ENCODE measurements at places on chromosomes 4 and X.

DNA sequence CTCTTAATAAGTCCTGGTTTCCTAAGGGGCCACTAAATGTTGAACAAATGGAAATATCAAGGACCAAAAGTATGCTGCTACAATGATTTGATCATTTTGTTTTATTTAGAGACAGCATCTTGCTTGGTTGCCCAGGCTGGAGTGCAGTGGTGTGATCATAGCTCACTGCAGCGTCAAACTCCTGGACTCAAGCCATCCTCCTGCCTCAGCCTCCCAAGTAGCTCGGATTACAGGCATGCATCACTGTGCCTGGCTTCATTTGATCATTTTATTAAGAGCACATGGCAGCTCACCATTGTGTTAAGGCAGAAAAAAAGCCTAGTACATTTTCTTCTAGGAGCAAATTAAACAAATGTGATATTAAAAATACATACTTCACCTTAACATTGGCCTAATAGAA, 52.7 kb downstream of the DCLK2 start:
- no peak for DNase-seq

- DNase-seq, result no peak
These were observed 1.9 kb upstream of the CITED1 start for GRCh38 chrX:72307646-72308051.

- peak; percentile 8 for DNase-seq
These were observed 27.1 kb downstream of the CFAP299 start for GRCh38 chr4:80362578-80363181.

- DNase-seq, result no peak
These were observed 75.1 kb upstream of the CXorf66 start for GRCh38 chrX:140040386-140040785.

DNA sequence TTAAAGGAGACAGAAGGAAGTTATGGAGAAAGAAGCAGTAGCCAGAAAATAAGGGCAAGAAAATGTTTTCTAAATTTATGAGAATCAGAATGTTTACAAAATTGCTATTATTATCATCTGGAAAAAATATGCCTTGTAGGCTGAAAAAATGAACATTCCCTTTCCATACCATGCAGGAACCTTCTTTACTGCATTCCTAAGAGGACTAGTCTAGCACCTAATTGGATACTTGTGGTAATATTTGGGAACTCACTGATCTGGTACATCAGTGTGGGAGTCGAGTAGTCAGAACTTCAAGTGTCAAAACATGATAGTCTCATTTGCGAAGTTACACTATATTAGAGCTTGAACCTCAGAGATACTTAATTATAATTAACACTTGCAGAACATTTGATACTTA, 51.9 kb downstream of the TET2 start:
- DNase-seq, result no peak

GRCh38 chr4:168724686-168725411, 228.0 kb downstream of the PALLD start:
- DNase-seq, result no peak

- peak; percentile 2 for DNase-seq
These were observed 53.1 kb downstream of the ATXN3L start for GRCh38 chrX:13266641-13267345.

GRCh38 chr4:139304920-139305319, 2.6 kb upstream of the NDUFC1 start:
- no peak for DNase-seq

DNA sequence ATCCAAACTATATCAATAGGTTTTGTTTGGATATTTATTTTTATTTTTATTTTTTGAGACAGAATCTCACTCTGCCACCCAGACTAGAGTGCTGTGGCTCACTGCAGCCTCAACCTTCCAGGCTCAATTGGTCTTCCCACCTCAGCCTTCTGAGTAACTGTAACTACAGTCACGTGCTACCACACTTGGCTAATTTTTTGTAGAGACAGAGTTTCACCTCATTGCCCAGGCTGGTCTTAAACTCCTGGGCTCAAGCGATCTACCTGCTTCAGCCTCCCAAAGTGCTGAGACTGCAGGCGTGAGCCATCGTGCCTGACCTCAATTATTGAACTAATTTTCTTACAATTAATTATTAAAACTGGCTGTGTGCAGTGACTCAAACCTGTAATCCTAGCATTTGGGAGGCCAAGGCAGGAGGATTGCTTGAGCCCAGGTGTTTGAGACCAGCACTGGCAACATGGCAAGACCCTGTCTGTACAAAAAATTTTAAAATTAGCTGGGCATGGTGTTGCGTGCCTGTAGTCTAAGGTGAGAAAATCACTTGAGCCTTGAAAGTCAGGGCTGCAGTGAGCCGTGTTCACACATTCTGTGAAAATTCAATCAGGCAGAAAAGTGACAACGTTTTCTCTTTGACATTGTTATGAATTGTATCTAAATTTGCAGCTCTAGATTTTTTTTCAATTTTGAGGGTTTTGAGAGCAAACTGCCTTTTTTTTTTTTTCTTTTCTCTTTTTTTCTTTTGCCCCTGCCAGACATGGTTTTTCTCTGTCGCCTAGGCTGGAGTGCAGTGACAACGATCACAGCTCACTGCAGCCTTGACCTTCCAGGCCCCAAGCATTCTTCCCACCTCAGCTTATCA, 66.0 kb downstream of the UBE2K start:
- DNase-seq, result no peak

GRCh38 chr4:151950993-151951670, 190.3 kb upstream of the GATB start:
- no peak for DNase-seq

DNA sequence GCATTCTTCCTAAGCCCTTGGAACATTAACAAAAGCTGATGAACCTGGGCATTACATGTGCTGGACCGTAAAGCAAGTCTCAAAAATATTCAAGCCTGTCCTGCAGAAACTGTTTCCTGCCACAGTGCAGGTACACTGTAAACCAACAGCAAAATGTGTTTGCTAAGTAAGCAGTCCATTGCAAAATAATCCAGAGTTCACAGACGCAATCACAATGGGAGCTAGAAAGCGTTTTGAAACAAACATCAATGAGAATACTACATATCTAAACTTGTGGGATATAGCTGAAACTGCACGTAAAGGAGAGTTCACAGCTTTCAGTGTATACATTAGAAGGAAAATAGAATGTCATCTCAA, 61.6 kb downstream of the RGS12 start:
- DNase-seq, result no peak

- DNase-seq, result no peak
These were observed 159.9 kb downstream of the CAMK2D start for GRCh38 chr4:113601636-113602035.

DNA sequence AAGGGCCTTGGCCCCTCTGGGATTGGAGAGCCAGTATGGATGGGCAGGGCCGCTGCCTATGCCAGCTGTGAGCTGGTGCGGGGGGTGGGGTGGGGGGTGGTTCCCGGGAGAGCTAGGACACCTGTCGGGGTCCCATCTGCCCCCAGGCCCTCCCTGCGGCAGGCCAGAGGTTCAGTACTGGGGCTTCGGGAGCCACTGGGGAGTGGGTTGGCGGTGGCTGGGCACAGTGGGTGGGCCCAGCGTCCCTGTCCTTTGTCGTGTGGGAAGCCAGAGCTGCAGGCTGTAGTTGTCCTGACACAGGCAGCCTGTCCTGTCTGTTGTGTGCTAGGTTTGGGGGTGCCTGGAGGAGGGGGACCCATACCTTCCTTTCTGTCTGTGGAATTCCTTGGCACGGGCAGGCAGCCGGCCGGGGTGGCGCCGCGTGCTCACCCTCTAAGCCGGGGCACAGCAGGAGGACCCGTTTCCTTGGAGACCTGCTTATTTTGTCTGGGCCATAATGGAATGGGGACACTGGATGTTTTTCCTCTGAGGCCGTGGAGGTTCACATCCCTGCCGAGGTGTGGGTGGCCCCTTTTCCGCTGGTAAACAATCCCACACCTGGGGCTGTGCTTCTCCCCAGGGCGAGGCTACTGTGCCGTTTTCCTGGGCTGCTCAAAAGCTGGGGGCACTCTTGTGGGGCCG, 14.8 kb downstream of the DOK7 start:
- no peak for DNase-seq

- no peak for DNase-seq
These were observed 1.5 kb upstream of the NBDY start for GRCh38 chrX:56727531-56727930.

DNA sequence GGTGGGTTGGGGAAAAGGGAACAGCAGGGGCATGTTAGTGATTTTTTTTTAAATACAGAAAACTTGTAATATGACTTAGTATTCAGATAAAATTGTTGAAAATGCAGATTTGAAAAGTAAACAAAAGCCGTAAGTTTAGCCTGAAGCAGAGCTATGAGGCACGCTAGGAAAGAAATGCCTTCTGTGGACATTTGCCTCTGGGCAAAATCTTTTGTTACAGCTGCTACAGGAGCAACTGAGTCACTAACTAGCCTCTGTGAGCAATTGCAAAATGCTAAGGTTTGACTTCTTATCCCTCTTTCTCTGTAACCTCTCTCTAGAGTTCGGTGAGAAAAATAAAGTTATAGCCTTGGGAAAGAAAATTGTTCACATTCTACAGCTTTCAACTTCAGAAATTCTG, 350.0 kb downstream of the SLC7A11 start:
- DNase-seq, result no peak

- no peak for DNase-seq
These were observed 48.6 kb upstream of the ERVMER34-1 start for GRCh38 chr4:52799813-52800212.

GRCh38 chr4:108216510-108216909, 47.8 kb upstream of the LEF1 start:
- no peak for DNase-seq

- DNase-seq, result no peak
These were observed 225.0 kb upstream of the PUDP start for GRCh38 chrX:7372825-7373525.

DNA sequence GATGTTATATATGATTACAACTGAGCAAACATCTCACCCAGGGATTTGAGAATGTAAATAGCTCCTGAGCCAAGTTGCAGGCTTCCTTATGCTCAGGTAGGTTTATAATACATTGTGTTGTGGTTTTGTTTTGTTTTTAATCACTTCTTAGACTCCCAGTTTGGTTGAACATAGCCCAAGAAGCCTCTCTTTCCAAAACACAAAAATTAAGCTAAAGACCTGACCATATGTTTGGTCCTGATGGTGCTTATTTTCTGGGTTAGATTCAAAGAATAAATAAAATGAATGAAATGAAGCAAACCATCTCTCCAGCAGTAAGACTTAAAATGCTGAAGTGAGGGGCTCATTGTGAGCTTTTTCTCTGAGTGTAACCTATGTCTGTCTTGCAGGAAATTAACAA, 93.5 kb downstream of the GRXCR1 start:
- DNase-seq, result no peak

- DNase-seq, result no peak
These were observed 11.3 kb upstream of the DRP2 start for GRCh38 chrX:101208152-101208905.

DNA sequence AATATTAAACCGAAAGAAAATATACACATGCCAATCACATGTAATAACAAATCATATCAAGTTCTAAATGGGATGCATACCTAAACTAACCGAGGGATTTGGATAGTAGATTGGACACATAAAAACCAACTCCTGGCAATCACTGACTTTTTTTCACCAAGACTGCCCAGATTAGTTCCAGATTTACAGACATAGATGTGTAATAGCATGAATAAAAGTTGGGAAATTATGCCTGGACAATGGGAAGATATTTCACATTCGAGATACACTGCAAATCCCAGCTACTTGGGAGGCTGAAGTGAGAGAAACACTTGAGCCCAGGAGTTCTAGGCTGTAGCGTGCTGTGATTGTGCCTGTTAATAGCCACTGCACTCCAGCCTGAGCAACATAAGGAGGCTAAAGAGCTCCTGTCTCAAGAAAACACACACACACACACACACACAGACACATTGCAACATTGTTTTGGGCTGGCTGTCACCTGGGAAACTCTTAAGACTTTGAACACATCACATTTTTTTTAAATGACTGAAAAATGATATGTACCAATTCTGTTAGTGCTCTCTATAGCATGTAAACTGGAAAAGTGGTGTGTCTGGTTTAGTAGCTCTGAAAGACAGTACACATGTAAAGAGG, 5.7 kb downstream of the RAB40A start:
- no peak for DNase-seq

DNA sequence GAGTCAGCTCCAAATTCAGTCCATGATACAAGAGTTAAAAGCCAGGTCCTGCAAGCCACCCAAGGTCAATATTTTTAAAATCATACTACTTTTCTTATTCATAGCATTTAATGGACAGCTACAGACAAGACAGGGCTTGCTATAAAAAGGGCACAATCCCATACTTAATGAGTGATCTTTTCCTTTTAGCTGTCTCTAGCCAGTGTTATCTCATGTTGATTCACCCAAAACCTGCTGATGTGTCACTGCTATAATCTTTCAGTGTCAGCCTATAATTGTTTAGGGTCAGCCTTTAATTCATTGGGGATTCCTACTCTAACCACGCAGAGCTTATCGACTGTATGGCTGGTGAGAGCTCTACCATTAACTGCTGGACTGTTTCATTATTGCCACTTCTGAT, 51.2 kb upstream of the HCCS start:
- no peak for DNase-seq

GRCh38 chr4:148881860-148882643, 439.8 kb upstream of the NR3C2 start:
- no peak for DNase-seq

DNA sequence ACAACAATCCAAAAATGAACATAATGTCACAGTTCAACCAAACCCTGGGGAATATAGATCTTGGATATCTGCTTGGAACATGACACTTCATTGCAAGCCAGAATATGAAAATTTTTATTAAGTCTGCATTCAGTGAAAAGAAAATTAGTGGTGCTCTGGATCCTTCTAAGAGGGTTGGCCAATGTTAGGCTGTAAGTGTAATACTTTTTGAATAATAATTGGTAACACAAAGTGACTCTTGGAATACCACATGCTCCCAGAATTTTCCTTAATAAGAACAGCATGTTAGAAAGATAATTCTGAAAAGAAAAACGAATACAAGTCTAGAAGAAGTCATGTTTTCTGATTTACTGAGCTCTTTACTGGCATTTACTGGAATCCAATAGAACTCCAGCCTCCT, 175.8 kb downstream of the RASL11B start:
- DNase-seq, result no peak

DNA sequence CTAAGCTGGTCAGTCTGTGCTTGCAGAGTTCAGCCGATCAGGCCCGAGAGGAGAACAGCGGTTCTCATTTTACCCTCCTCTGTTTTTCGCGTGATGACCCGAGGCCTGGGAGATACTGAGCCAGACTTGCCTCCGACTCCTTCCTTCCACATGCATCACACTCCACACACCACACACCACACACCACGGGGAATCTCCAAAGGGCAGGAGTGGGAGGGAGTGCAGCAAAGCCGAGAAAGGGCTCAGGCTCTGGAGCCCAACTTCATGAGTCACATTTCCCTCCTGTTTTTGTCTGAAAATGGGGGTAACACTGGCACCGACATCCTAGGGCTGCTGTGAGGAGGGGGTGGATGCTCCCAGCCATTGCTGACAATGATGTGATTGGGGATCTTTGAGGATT, 38.9 kb downstream of the TKTL1 start:
- no peak for DNase-seq

GRCh38 chrX:110384490-110384889, 25.8 kb downstream of the RTL9 start:
- DNase-seq, result no peak

- DNase-seq, result no peak
These were observed 11.7 kb downstream of the NSD2 start for GRCh38 chr4:1882850-1883271.

GRCh38 chrX:37817176-37817575, 30.2 kb downstream of the DYNLT3 start:
- DNase-seq, result no peak

- DNase-seq, result peak; percentile 2
These were observed at the start of gene FAAH2 for GRCh38 chrX:57286507-57287251. Gene FAAH2, plus strand, starts transcription at chrX:57286706. Its CDS starts 120 bp downstream, at chrX:57286826.

- DNase-seq, result no peak
These were observed 49.5 kb upstream of the LNX1 start for GRCh38 chr4:53640576-53641453.

GRCh38 chrX:136541294-136541693, 9.3 kb downstream of the VGLL1 start:
- no peak for DNase-seq

Measured in stimulated activated CD8-positive, alpha-beta memory T cell treated with anti-CD3 and anti-CD28 coated beads, Interleukin-7, amount 100 ng/mL, for 24 hours (primary cell).